ENCODE measurements at places on chromosomes 3 and 15. TPM values are rescaled to one million over a fixed set of nuclear protein-coding genes. Genes with fewer than 3 reads are reported as not detected.

- no peak for DNase-seq
These were observed 419.9 kb downstream of the ERC2 start for GRCh38 chr3:56048331-56048730.

DNA sequence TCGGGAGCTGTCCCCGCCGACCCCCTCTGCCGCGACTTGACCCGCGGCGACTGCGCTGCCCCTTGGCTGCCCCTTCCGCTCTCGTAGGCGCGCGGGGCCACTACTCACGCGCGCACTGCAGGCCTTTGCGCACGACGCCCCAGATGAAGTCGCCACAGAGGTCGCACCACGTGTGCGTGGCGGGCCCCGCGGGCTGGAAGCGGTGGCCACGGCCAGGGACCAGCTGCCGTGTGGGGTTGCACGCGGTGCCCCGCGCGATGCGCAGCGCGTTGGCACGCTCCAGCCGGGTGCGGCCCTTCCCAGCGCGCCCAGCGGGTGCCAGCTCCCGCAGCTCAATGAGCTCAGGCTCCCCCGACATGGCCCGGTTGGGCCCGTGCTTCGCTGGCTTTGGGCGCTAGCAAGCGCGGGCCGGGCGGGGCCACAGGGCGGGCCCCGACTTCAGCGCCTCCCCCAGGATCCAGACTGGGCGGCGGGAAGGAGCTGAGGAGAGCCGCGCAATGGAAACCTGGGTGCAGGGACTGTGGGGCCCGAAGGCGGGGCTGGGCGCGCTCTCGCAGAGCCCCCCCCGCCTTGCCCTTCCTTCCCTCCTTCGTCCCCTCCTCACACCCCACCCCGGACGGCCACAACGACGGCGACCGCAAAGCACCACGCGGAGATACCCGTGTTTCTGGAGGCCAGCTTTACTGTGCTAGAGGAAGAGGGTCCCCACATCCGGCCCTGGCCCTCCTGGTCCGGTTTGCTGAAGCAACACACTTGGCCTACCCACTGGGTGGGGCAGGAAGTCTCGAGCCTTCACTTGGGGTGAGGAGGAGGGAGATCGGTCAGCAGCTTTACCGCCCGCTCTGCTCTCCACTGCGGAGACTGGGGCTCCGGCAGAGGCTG lies at the start of gene RASSF1:
TSS of gene RASSF1 (minus strand) at position 389 of the 882 bp plus-strand sequence. CDS start at position 358, 31 bp downstream.
- peak; percentile 89 for DNase-seq

FBXL2 gene
- 2.1 TPM for total RNA-seq

GRCh38 chr15:74179983-74180880 lies 6.7 kb downstream of the ISLR start:
- DNase-seq = peak; percentile 66

GRCh38 chr15:96365781-96366525 lies 35.5 kb downstream of the NR2F2 start:
- DNase-seq = no peak

NR2E3 gene
- not detected for total RNA-seq

ADGRG7 gene
- total RNA-seq = not detected

GRCh38 chr15:76195506-76196268 lies 115.6 kb downstream of the ETFA start:
- no peak for DNase-seq

FETUB gene
- total RNA-seq = not detected

- DNase-seq = no peak
These were observed 1146.7 kb downstream of the IGSF11 start for GRCh38 chr3:117887901-117888300.

DNA sequence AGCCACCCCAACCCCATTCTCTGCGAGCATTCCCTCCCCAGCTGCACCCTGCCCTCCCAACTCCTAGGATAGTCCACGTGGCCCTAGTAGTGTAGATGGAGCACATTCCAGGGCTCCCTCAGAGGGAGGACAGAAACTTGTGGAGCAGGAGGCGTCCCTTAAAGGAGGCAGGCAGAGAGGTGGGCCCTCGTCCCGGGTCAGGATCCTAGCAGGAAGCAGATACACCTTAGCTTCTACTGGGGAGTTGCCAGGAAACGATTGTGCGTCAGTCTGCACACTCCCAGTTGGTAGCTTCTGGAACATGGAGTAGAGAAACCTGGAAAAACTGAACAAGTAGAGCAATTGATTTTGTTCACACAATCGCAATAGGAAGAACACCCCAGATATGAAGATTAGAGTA lies 43.9 kb upstream of the KLHL25 start:
- no peak for DNase-seq

GRCh38 chr3:39295184-39295775 lies 15.4 kb upstream of the CX3CR1 start:
- DNase-seq = no peak

- no peak for DNase-seq
These were observed 409 bp upstream of the LHFPL4 start for GRCh38 chr3:9553948-9554513.

DNA sequence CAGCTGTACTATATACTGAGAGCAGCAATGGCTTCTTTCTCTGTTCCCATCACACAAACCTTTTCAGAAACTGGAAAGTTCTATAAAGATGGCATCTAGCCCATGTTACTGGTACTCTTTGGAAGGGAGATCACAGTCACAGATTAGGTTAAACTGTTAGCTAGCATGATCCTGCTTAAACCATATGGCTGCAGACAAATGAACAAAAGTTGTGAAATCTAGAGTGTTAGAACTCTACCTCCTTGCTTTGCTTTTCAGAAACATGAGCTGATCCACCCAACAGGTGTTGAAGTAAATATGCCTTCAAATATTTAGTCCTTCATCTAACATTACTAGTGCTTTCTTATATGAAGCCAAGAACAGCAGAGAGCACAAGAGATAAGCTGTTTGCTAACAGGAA lies 102.6 kb downstream of the SNRK start:
- DNase-seq = no peak

- DNase-seq = no peak
These were observed 250.8 kb upstream of the CBLB start for GRCh38 chr3:106119614-106120082.

Measured in left ventricle myocardium superior (tissue), 1 donor.